ENCODE measurements at places on chromosomes 13 and 19. TPM values are rescaled to one million over a fixed set of nuclear protein-coding genes. Genes with fewer than 3 reads are reported as not detected.

ELANE gene
- 37.4 TPM for total RNA-seq

KLHL1 gene
- total RNA-seq, result not detected

SERPINE3 gene
- total RNA-seq, result not detected

GRCh38 chr19:36140304-36141038, 605 bp downstream of the CAPNS1 start:
- peak; percentile 64 for DNase-seq
- H3K4me1 ChIP-seq, result peaks cover 14% of the 10 kb centered on the region
- H3K4me3 ChIP-seq, result peak overlapping the region; percentile 98
- peak overlapping the region; percentile 98 for H3K27ac ChIP-seq
- H3K36me3 ChIP-seq, result peaks cover 21% of the 10 kb centered on the region

GRCh38 chr13:83190020-83190419, 692.3 kb downstream of the SLITRK1 start:
- H3K4me1 ChIP-seq, result no peaks in the 10 kb centered on the region
- no peak overlapping the region for H3K4me3 ChIP-seq
- no peaks in the 10 kb centered on the region for H3K27me3 ChIP-seq
- H3K27ac ChIP-seq, result no peak overlapping the region
- no peak for DNase-seq

DNA sequence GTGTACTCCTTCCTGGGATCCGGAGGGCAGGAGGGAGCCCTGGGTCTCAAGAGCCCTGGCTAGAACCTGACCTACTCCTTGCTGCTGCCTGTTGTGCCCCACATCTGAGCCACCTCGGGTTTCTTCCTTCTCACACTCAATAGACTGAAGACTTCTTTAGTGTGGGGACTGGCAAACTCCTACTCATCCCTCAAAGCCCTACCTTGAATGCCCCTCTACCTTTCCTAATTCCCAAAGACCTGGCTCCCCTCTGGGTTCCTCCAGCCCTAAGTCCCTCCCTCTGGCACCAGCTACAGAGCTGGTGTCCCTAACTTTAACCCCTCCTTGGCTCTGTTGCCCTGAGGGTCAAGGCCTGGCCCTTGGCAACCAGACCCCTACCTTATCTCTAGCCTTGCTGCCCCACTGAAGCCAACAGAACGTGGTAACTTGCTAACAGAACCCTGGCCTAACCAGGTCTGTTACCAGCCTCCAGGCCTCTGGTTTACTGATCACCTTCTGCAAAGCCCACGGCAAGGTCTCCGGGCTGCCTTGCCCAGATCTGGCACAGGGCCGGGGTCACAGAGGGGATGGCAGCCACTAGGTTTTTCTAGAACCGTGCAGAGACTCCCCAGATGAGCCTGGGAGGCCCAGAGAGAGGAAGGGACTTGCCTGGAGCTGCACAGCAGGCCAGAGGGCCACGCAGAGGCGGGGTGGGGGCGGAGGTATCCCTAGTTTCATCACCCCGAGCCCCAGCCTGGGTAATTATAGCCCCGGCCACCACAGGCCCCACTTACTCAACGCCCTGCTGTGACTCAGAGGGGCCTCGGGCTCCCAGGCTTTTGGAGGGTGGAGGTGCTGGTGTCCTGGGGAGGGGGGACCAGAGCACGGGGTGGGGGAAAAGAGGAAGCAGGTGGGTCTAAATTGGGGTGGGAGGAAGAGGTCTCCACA, 15.3 kb downstream of the ZBTB7A start:
- H3K27ac ChIP-seq, result peak overlapping the region; percentile 87
- no peak for DNase-seq
- no peaks in the 10 kb centered on the region for H3K27me3 ChIP-seq
- H3K4me1 ChIP-seq, result peaks cover 28% of the 10 kb centered on the region

GRCh38 chr13:111484141-111484925, 163.9 kb downstream of the TEX29 start:
- no peaks in the 10 kb centered on the region for H3K27me3 ChIP-seq
- H3K4me1 ChIP-seq, result no peaks in the 10 kb centered on the region
- no peak overlapping the region for H3K27ac ChIP-seq

- no peaks in the 10 kb centered on the region for H3K36me3 ChIP-seq
- no peak overlapping the region for H3K4me3 ChIP-seq
- no peak for DNase-seq
- peaks cover 7% of the 10 kb centered on the region for H3K27me3 ChIP-seq
- H3K4me1 ChIP-seq, result no peaks in the 10 kb centered on the region
Measured at GRCh38 chr19:46068345-46069258, 27.8 kb upstream of the IGFL4 start.

DNA sequence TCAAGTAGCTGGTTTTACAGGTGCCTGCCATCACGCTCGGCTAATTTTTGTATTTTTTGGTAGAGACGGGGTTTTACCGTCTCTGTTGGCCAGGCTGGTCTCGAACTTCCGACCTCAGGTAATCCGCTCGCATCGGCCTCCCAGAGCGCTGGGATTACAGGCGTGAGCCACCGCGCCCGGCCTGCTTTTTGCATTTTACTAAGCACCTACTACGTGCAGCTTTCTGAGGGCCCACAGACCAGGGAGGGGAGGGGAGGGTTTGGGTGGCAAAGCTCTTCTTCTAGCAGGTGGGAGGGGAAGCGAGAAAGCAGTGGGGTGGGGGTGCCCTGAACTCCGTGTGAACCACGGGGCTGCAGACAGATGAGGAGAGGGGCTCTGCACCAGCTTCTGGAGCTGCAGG, 15.0 kb downstream of the PALM start:
- H3K27me3 ChIP-seq, result peaks cover 2% of the 10 kb centered on the region
- no peaks in the 10 kb centered on the region for H3K36me3 ChIP-seq
- H3K4me3 ChIP-seq, result no peak overlapping the region
- DNase-seq, result no peak
- H3K4me1 ChIP-seq, result peaks cover 7% of the 10 kb centered on the region
- H3K27ac ChIP-seq, result no peak overlapping the region

- no peak overlapping the region for H3K4me3 ChIP-seq
- no peaks in the 10 kb centered on the region for H3K27me3 ChIP-seq
- H3K36me3 ChIP-seq, result no peaks in the 10 kb centered on the region
- no peak overlapping the region for H3K27ac ChIP-seq
- H3K4me1 ChIP-seq, result peaks cover 3% of the 10 kb centered on the region
Measured at GRCh38 chr13:34696296-34696695, 245.8 kb upstream of the NBEA start.

GRCh38 chr13:113746143-113746525, 12.9 kb upstream of the TMEM255B start:
- H3K4me1 ChIP-seq, result no peaks in the 10 kb centered on the region
- H3K36me3 ChIP-seq, result no peaks in the 10 kb centered on the region
- no peak for DNase-seq
- no peak overlapping the region for H3K27ac ChIP-seq

DNA sequence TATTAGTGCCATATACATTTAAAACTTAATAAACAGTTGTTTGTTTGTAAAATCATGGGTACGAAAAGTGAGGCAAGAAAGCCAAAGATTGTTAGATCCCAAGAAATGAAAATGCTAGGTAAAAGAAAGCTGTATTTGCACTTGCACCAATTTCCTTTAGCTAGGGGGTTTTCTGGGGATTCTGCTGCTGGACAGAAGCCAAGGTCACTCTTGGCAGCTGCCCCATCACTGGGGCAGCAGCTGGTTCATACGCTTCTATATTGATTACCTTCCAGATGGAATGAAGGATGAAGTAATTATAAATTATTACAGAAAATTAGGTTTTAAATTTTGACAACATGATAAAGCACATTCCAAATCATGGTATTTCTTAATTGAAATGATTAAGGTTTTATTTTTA, 127.4 kb downstream of the SLITRK5 start:
- no peak overlapping the region for H3K27ac ChIP-seq
- no peak for DNase-seq
- H3K36me3 ChIP-seq, result no peaks in the 10 kb centered on the region
- H3K4me3 ChIP-seq, result no peak overlapping the region
- no peaks in the 10 kb centered on the region for H3K27me3 ChIP-seq

DNA sequence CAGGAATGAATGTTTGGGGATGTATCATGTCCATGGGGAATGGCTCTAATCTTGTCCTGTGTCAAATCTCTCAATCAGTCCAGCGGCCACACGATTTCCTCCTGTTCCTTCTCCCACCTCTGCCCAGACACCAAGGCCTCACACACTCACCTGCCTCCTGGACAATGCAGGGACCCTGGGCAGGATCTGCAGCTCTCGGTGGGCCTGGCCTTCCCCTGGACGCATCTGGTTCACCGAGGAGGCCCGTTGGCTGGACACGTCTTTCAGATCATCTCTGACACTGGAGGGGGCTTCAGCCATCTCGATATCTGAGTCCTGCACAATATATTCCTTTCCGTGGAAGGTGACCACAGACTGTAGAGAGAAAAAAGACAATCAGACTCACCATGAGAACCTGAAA, 21.4 kb downstream of the ZSCAN5C start:
- H3K27me3 ChIP-seq, result no peaks in the 10 kb centered on the region
- no peaks in the 10 kb centered on the region for H3K4me1 ChIP-seq
- H3K36me3 ChIP-seq, result peaks cover 4% of the 10 kb centered on the region
- no peak overlapping the region for H3K27ac ChIP-seq

- no peaks in the 10 kb centered on the region for H3K27me3 ChIP-seq
- peaks cover 55% of the 10 kb centered on the region for H3K36me3 ChIP-seq
- H3K4me1 ChIP-seq, result peaks cover 17% of the 10 kb centered on the region
- DNase-seq, result no peak
- no peak overlapping the region for H3K4me3 ChIP-seq
Measured at GRCh38 chr19:47755762-47756626, 10.6 kb downstream of the NOP53 start.

DNA sequence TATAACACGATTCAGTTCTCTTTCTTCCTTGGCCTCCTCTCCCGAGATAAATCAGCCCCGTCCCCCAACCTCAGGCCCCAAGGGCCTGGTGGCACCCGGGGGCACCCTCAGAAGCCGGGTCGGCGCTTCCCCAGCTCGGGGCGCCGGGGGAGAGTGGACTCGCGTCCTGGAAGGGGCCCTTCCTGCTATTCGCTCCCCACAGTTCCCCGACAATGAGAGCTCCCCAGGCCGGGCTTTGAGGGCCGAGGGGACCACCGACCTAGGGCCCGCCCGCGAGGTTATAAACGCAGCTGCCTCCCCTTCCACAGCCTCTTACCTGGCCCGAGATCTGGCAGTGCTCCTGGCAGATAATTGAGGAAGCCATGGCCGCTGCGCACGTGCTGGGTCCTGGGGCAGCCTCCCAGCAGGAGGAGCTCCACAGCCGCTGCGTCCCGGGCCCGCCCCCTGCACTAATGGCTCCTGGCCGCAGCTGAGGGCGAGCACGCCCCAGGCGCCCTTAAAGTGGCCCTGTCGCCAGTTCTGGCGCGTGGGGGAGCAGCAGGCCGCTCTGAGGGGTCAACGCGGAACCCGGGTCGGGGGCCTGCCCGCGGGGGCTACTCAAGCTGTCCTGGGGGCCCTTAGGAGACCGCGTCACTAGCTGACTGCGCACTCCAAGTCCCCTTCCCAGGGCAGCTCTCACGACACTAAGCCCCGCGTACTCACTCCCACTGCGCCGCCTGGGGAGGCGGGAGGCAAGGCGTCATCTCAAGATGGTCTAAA, at the start of gene SOHLH2:
TSS of gene SOHLH2 (minus strand) at position 394 of the 759 bp plus-strand sequence. CDS start at position 364, 30 bp downstream.
- H3K4me3 ChIP-seq, result no peak within 1 kb of the TSS
- no peaks in the 10 kb centered on the region for H3K36me3 ChIP-seq
- DNase-seq, result no peak
- no peaks in the 10 kb centered on the region for H3K27me3 ChIP-seq

DNA sequence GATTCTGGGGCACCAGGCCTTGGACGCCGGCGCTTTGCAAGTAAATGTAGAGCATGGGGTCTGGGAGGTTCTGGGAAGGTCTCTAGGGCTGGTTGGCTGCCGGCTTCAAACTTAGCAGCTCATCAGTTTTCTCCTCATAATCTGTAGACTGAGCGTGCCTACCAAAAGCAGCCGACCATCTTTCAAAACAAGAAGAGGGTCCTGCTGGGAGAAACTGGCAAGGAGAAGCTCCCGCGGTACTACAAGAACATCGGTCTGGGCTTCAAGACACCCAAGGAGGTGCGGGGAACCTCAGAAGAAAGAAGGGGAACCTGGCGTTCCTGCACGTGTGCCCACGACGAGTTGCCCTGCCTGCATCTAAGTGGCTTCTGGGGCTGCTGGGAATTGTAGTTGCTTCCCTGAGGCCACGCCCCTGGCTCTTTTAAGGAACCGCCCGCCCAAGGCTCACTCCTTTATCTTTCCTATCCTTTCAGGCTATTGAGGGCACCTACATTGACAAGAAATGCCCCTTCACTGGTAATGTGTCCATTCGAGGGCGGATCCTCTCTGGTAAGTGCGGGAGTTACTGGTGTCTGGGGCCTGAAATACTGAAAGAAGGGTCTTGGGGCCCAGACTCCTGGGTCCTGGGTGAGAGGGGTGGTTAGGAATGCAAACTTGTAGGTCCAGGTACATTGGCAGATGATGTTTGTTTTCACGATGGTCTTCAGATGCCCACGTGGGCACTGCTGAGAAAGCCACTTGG, 984 bp downstream of the RPS11 start:
- DNase-seq, result peak; percentile 80
- H3K36me3 ChIP-seq, result peaks cover 21% of the 10 kb centered on the region
- no peaks in the 10 kb centered on the region for H3K27me3 ChIP-seq
- peak overlapping the region; percentile 92 for H3K27ac ChIP-seq
- no peaks in the 10 kb centered on the region for H3K4me1 ChIP-seq
- H3K4me3 ChIP-seq, result peak overlapping the region; percentile 96

DNA sequence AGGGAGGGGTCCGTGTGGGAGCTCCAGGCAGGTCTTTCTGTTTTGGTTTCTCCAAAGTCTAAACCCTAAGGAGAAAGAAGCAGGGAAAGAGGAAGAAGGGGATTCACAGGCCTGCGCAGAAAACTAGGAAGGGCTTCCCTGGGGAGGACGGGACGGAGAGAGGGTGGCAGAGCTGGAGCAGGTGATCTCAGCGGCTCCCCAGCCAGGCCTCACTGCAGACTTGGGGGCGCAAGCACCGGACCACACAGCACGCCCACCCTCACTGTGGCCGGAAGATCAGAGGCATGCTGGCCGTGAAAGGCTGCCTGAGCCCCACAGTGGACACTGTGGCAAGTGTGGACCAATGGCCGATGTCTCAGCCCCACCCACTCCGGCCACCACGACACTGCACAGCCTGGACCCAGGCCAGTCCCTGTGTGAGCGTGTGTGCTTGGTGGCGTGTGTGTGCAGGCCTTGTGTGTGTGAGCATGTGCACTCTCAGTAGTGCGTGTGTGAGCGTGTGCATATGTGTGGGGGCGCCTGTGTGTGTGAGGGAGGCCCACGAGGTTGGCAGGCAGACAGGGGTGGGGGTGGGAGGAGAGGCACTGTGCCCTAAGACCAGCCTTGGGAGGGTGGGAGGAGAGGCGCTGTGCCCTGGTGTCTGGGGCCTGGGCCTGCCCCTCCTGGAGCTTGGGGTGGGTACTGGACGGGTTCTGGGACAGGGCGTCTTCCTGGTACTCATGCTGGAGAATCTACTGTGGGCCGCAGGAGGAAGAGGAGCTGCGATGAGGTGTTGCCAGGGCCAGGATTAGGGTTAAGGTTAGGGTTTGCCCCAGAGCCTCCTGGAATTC, 15.4 kb upstream of the TMEM255B start:
- H3K4me3 ChIP-seq, result no peak overlapping the region
- no peak for DNase-seq
- no peaks in the 10 kb centered on the region for H3K27me3 ChIP-seq
- no peaks in the 10 kb centered on the region for H3K36me3 ChIP-seq
